ENCODE measurements at places on chromosomes 7 and 10.

DNA sequence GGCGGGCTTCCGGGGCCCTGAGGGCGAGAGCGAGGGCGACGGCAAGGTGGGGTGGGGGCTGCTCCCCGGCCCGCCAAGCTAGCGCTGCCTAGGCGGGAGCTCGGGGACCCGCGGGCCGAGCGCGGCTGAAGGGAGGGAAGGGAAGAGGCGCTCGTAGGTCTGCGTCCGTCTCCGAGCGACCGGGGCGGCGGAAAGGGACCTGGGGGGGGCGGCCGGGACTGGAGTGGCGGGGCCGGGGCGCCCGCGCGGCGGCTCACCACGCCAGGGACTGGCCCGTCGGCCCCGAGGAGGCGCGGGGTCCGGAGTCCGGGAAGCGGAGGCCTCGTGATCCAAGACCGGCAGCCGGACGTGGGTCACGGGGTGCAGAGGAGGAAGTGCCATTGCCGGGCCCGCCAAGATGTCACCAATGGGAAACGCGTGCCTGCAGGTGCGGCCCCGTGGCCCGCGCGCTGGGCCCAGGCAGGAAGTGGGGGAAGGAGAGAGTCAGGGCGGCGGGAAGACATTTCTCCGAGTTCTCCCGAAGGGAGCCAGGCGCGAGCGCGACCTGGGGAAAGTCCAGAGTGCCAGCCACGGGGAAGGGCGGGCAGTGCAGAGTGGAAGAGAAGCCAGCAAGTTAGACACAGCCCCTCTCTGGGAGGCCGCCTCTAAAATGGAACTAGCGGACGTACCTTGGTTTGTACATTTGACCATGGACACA is 11.9 kb downstream of the HNRNPF start:
- peak; percentile 89 for DNase-seq

DNA sequence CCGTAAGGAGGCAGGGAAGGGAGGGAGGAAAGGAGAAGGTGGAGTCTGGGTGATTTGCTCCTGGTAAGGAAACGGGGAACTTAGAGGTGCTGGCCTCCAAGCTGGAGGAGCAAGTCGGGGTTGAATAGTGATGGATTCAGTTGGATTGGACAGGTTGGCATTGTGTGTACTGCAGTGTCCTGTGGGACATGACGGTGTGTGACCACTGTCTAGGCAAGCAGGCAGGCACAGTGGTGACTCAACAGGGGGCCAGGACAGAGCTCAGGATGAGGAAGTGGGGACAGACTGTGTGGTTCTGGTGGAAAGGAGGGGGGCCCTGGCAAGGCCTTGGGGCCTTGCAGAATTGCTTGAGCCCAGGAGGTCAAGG is 48.8 kb downstream of the COL26A1 start:
- no peak for DNase-seq

DNA sequence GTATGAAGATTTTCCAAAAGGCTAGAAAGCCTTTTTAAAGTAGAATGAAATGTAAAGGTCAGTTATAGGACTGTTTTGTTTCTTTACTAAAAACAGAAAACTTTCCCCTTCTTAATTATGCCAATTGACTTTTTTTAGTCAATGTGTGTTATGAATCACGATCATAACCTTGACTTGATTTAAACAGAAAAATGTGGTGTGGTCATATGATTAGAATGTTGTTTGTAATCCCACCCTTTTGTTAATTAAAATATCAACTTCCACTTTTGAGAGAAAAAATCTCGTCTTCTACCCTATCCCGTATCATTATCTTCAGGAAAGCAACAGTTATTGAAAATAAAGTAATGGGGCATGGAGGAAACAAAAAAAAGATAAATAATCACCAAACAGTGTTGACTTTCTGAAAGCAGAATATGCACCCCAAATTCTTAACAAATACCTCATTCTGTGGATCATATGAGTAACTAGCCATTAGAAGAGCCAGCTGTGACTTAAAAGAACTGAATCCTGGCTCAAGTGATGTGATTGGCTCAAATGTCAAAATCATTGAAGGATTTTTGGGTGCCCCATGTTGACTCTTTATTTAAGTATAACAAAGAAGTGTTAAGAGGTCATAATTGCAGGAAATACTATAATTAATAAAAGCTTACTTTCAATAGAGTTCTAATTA is 32.3 kb upstream of the SLC16A12 start:
- DNase-seq = no peak

GRCh38 chr10:105594296-105594695 is 953.2 kb downstream of the SORCS3 start:
- DNase-seq = no peak

DNA sequence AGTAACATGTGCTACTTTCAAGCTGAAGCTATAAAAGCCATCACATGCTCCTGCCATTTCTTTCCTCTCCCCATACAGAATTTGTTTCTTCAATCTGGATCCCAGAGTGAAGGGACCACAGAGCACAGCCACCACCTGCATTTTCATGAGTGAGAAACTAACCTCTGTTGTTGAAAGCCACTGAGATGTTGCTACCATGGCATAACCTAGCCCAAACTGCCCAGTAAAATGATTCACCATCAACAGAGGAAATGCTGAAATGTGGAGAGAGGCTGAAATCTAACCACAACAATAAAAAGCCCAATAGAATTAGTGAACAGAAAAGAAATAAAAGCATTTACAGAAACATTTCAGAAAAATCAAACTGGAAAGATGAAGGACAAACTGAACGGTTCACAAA is 125.2 kb downstream of the AMPH start:
- no peak for DNase-seq

DNA sequence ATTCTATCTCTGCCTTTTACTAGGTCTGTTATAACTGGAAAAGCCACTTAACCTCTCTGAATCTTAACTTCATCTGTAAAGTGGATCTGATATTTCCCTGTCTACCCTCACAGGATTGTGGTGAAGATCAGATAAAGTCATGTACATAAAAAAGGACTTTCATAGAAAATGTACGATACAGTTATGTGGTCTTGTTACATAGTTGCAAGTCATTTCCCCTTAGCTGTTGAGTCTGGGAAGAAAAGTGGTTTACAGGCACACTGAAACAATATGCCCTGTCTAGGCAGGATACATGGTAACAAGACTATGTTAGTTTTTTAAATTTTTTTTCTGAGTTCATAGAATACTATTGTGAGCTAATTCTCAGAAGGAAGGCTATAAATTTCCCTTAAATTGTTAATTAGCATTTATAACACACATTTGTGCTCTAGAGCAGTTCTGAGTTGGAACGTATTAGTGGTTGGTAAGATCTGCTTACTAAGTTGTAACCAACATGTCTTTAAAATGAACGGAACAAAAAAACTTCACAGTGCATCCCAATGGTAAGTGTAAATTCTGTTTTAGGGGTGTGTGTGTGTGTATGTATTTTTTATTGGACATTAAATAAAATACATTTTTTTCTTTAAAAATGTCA is 7.1 kb upstream of the GSTO1 start:
- DNase-seq = no peak

DNA sequence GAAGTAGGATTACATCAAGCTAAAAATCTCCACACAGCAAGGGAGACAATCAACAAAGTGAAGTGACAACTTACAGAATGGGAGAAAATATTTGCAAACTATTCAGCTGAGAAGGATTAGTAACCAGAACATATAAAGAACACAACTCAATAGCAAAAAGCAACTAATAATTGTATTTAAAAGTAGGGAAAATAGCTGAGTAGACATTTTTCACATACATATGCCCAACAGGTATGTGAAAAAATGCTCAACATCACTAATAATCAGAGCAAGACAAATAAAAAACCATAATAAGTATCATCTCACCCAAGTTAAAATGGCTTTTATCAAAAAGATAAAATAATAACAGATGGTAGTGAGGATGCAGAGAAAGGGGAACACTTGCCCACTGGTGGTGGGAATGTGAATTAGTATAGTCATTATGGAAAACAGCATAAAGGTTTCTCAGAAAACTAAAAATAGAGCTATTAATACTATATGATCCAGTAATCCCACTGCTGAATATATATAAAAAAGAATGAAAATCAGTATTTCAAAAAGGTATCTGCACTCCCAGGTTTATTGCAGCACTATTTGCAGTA is 784.5 kb upstream of the C7orf33 start:
- no peak for DNase-seq

DNA sequence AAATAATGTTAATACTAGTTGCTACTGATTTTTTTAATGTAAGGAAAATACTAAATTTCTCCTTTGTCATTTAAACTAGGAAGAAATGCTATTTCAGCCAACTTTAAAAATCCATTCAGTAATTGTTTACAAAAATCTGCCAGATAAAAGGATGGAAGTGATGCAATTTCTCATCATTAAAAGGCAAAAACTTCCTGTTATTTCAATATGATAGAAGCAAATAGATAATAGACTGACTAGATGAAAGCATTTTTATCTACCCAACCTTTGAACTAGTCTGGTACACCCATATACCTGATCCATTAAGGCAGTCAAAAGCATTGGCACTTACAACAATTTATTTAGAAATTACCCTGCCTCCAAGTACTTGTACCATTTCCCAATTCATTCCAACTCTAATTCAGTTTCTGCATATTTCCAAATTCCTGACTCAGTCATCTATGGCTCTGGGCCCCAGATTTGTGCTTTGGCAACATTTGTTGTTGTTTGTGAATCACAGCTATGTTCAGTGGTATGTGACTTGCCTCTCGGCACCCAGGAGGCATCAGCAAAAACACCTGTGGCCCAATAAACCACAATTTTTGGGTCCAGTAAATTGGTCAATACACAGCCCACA is 482.6 kb upstream of the SEMA3A start:
- no peak for DNase-seq

- DNase-seq = peak; percentile 39
Observed at GRCh38 chr7:28921822-28922221, 36.3 kb downstream of the TRIL start.

GRCh38 chr10:72461085-72461484 is 106.4 kb upstream of the DNAJB12 start:
- DNase-seq = no peak

DNA sequence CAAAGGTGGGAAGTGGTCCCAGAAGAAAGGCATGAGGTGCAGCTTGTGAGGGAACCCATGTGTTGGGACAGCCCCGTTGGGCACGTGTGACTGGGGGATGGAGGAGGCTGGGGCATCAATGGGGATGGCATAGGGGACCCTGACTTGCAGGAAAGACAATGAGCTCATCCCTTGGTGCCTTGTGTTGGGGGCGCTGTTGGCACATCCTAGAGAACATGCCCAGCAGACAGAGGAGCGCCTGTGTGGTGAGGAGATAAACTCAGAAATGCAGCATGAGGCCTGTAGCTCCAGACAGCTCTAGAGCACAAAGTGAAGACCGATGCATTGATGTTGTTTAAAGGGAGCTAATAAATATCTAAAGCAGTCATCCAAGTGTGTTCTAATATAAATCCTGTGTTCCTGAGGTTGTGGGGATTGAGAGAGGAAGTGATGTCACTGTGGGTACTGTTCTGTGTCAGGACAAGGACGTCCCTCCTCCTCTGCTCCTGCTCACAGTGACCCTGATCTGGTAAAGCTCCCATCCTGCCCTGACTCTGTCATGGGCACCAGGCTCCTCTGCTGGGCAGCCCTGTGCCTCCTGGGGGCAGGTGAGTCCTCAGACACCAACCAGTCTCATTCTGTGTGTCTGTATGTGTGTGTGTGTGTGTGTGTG is 126.1 kb upstream of the PRSS58 start:
- DNase-seq = peak; percentile 44

- no peak for DNase-seq
Observed at GRCh38 chr7:37428681-37429434, 19.8 kb downstream of the ELMO1 start.

DNA sequence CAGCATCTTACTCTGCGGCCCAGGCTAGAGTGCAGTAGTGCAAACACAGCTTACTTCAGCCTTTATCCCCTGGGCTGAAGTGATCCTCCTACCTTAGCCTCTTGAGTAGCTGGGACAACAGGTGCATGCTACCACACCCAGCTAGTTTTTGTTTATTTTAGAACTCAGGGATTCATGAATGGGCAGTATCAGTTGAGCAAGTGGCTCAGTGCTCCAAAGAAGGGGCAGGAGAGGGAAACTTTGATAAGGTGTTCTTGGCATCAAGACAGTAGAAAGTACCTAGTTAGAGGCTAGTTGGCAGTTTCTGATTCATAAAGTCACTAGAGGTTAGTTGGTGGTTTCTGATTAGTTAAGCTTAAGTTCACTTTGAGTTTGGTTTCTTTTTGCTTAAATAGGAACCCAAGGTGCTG is 18.4 kb downstream of the TRIM24 start:
- no peak for DNase-seq

GRCh38 chr7:70857793-70858545 is 274.0 kb upstream of the GALNT17 start:
- no peak for DNase-seq

GRCh38 chr10:87864496-87865059 is 1.2 kb downstream of the PTEN start:
- DNase-seq = no peak

DNA sequence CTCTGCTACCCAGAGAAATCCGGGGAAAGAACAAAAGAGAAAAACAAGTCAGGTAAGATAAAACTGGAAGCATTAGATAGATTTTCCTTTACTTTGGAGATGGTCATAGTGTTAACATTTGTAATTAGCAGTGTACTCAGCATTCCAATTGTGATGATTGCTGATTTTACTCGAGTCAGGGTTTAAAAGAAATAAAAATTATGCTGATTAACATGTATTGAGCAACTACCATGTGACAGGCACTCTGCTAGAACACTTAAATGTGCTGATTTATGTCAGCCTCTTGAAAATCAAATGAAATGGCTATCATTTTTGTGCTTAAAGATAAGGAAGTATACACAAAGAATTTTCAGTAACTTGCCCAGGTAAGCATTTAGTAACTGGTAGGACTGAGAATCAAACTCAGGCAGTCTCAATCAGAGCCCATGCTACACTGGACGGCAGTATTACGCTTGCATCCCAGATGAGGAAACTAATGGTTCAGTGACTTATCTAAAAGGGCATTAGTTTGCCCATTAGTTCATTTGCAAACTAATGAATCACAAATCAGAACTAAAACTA is 735.1 kb upstream of the SORCS1 start:
- no peak for DNase-seq

GRCh38 chr7:40804477-40805215 is 669.8 kb downstream of the SUGCT start:
- DNase-seq = no peak

DNA sequence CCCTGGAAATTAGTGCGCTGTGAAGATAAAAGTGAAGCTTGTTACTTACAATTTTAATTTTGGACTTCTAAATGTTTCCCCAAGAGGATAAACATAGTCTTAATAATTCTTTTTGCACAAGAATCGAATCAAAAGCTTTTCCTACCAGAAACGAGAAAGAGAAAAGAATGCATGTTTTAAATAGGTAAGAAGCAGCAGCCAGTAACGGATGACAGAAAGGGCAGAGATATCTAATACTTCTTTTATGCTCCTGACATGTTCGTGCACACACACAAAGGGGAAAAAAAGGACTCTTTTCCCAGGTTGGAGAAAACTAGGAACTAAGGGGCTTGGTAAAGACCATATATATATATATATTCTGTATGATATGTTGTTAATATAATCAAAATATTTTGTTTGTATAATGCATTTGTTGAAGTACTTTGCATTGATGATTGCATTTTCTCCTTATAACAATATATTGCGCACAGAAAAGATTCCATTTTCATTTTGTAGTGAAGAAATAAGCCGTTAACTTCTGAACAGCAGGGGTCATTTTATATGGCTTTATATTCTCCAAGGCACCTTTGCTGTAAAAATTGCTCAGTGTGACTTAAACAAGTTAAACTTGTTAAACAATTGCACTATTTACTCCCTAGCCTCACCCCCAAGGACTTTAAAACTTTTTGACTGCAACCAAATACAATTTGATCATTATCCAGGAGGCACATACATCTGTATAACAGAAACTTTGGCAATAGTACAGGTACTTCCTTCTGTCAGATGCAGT is 2.2 kb downstream of the PRKAR2B start:
- DNase-seq = no peak

GRCh38 chr7:64795176-64795575 is 948 bp downstream of the ZNF138 start:
- no peak for DNase-seq

GRCh38 chr7:74493295-74493694 is 39.6 kb downstream of the GTF2IRD1 start:
- DNase-seq = no peak

Measured in stimulated activated CD8-positive, alpha-beta memory T cell treated with anti-CD3 and anti-CD28 coated beads, Interleukin-4, amount 100 ng/mL, for 48 hours (primary cell).